NCI-H510A treated with DMSO at 0.1 percent for 48 hours (cell line): ENCODE measurements at places on chromosomes 7 and 10.
A peak's percentile ranks its signal among the peaks of the same experiment; 100 is the strongest.

GRCh38 chr10:60977161-60978122 lies 33.5 kb upstream of the RHOBTB1 start:
- DNase-seq, result no peak

DNA sequence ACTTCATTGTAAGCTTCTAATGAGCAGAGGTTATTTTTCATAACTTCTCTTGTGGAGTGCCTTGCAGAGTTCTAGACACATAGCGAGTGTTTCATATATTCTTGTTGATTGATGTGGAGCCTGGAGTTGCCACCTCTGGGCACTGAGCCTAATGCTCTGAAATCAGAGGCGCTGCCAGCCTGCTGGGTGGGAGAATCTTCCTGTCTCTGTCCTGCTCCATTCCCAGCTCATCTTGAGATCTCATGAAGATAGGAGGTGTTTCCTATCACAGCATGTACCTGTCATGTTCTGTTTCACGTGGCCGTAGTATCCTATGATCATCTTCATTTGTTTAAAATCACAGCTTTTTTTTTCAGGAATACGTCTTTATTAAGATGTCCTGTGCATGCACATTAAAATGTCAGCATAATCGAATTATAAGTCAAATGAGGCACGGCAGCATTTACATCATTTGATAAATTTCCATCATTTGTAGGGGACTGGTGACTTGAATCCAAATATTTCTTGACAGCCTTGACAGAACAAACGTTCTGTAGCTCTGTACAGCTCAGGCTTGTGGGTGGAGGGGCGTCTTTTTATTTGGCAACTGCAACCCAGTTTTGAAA lies 393.0 kb downstream of the PHTF2 start:
- no peak for DNase-seq

GRCh38 chr10:110881247-110881646 lies 9.5 kb downstream of the PDCD4 start:
- no peak for DNase-seq

GRCh38 chr7:22487978-22488642 lies 11.9 kb downstream of the STEAP1B start:
- DNase-seq, result no peak

GRCh38 chr7:17554341-17555015 lies 256.0 kb downstream of the AHR start:
- DNase-seq, result no peak

DNA sequence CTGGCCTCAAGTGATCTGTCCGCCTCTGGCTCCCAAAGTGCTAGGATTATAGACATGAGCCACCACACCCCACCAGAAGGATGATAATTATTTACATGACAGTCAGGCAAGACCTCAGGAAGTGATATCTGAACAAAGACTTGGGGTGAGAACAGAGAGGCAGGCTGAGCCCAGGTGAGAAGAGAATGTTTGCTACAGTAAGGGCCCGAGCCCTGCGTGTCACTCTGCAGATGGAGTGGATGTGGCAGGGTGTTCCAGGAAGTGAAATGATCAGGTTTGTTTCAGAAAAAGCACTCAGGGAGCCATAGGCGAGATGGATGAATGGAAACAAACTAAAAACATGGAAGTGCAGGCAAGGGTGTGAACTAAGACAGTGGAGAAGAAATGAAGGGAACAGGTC lies 22.2 kb downstream of the SFMBT2 start:
- DNase-seq, result no peak

- DNase-seq, result no peak
These were observed 20.3 kb downstream of the SEC61G start for GRCh38 chr7:54738737-54739136.

DNA sequence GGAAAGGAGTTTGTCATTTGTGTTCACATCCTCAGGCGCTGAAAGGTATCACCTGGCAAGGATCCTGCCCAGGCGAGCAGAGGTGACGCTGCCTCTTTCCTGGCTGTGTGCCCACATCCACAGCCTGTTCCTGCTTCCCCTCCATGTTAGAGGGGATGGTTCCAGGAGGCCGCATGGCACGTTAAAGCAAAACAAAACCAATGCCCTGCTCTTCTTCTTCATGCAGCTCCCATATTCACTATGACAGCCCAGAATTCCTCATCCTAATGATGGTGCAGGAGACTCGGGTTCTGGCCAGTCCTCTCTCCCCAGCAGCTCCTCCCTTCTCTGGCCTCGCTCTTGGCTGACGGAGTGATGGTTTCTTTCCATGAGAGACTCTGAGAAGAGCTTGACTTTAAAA lies 678.5 kb upstream of the ANKRD30A start:
- DNase-seq, result no peak

- DNase-seq, result peak; percentile 14
These were observed 80.0 kb downstream of the ZNF277 start for GRCh38 chr7:112286250-112287086.

GRCh38 chr7:155820788-155821187 lies 8.5 kb upstream of the SHH start:
- no peak for DNase-seq

- no peak for DNase-seq
These were observed 9.8 kb downstream of the SAP25 start for GRCh38 chr7:100563809-100564400.

DNA sequence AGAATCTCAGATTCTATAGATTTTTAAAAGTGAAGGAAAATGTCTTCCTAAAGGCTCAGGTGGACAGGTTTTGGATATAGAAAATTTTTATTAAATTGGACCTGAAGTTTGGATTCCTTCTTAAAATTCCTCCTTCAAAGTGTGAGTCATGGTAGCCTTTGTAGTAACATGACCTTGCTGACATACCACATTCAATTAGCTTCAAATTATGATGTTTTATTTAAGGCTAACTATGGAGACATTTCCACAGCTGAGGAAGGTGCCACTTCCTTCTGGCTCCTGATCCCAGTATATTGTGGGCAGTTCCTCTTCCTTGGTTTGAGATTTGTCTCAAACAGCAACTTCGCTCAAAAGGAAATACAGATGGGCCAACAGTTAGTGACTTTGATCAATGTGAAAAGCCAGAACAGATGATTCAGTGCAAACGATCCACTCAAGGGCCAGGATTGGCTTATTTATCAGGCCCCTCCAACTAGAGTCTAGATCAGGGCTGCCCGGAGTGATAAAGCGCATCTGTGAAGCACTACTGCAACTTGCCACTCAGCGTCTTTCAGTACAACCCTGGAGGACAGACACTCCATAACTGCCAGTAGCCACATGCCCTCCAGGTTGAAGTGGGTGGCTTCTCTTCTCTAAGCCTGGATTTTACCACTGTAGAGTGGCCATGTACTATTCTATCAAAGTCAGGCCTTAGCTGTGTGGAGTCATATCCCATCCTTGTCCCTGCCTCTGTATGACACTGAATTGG lies 573.5 kb downstream of the KIF20B start:
- no peak for DNase-seq

DNA sequence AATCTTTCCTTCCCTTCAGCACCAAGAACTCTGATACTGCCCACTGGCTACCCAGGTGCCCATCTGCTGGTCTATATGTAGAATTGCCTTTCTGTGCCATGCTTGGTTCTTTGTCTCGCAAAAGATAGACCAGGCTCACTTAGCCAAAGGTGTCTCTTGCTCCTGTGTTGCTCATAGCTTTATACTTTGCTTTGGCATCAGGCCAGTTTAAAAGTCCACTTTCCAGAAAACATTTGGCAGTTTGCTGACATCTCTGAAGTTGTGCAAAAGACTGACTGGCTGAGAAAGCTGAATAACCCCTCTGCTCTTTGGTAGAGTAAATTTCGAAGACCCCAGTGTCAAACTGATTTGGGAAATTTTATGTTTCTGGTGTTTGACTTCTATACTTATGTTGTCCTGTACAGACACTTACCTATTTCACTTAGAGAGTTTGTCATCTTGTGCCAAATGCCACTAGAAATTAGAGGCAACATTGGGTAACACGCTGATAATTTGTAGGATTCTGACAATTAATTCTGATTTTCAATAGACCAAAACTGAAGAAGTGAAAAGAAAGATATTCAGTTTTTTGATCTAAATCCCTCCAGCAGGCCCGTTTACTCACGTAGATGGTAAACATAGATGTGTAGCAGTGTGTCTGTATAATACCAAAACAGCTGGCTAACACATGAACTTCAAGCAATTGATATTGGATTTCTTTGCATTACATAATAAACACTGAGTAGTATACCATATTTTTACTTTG lies 91.1 kb downstream of the CPED1 start:
- DNase-seq, result no peak

DNA sequence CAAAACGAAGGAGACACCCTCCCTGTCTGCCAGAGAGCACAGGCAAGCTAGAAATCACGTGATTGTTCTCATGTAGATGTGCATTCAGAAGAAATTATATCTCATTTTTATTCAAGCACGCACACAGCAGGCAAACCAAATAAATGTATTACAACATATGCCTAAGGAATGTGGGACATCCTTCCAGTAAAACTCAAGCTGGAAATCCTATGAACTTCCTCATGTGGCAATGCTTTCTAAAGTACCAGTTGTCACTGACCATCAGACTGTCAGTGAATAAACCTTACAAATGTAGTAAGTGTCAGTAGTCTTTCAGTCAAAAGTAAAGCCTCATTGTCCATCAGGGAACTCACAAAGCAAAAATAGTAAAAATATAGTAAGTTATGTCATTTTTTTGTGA lies 350.1 kb upstream of the POM121L12 start:
- DNase-seq, result no peak

DNA sequence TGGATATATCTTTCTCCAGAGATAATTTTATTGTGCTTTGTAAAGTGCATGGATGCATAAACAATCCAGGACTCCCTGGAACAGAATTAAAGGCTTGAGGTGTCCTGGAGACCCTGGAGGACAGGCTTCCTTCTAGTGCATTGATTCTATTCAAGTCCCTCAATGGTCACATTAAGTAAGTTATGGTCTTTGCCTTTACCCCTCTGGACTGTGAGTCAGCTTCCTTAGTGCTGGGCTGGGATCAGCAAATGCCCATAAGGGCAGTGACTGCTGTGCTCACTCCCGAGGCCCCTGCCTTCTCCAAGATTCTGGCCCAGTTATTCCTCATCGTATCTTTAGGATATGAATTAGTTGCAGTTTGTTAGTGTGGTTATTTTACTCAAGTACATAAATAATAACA lies 178.7 kb upstream of the PRSS58 start:
- DNase-seq, result no peak

- no peak for DNase-seq
These were observed 79.3 kb upstream of the ACBD5 start for GRCh38 chr10:27319752-27320431.

GRCh38 chr7:27142580-27143022 lies 880 bp downstream of the HOXA5 start:
- DNase-seq, result peak; percentile 56

GRCh38 chr10:3990307-3990706 lies 205.3 kb upstream of the KLF6 start:
- no peak for DNase-seq

DNA sequence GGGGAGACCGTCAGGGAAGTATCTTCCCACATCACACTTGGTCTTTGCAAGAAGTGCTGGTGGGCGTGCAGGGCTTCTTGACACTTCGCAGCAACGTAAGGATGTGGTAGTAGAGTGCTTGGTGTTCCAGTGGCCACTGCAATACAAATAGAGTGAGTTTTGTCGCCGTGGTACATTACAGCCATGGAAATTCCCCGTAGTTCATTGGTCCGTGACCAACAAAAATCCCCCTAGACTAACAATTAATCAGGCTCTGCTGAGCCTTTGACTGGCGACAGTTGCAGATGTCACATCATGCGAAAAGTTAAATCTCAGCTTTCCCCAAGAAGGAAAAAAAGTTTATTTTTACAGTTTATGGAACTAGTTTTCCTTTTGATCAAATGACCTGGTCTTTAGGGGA lies 134.7 kb downstream of the MGMT start:
- no peak for DNase-seq

DNA sequence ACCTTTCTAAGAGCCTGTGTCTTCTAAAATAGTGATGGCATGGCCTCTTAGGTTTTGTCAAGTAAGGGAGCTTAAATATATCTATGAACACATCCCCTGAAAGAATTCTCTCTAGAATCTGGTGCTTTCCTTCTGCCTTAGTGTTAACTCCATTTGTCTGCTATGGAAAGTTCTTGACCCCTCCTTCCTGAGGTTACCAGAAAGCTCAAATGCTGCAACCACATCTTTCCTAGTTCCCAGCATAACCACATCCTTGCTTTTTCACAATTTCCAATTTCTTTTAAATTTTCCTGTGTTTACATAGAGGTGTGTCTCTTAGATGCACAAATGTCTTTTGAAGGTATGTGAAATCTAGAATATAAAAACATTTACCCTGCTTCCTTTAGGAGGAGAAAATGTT lies 16.4 kb upstream of the GSDME start:
- DNase-seq, result no peak

- no peak for DNase-seq
These were observed 157.7 kb downstream of the PRKAG2 start for GRCh38 chr7:151719031-151719896.

- no peak for DNase-seq
These were observed 124.4 kb downstream of the HGF start for GRCh38 chr7:81645435-81645834.

DNA sequence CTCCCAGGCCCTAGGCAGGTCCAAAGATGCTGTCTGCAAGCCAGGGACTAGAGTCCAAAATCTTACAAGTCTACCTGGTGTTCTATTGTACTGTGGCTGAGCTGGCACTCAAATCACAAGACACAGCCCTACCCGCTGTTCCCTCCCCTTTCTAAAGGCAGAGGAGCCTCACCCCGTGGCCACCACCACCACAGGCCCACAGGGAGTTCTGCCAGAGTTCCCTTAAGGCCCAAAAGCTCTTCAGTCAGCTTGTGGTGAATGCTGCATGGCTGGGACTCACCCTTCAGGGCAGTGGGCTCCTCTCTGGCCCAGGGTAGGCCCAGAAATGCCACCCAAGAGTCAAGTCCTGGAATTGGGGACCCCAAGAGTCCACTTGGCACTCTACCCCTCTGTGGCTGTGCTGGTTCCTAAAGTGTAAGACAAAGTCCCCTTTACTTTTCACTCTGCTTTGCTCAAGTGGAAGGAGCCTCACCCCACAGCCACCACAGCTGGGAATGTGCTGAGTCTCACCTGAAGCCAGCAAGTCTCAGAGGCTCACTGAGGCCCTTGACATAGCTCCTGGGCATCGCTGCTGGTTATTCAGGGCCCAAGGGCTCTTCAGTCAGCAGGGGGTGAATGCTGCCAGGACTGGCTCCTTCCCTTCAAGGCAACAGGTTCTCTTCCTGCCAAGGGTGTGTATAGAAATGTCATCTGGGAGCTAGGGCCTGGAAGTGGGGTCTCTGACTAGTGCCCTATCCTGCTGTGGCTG lies 48.8 kb upstream of the PSAP start:
- no peak for DNase-seq

- no peak for DNase-seq
These were observed 3.8 kb upstream of the PALD1 start for GRCh38 chr10:70474780-70475179.

GRCh38 chr10:104492329-104492940 lies 138.8 kb downstream of the CFAP58 start:
- no peak for DNase-seq

GRCh38 chr7:120993553-120994191 lies 5.2 kb downstream of the CPED1 start:
- DNase-seq, result no peak

DNA sequence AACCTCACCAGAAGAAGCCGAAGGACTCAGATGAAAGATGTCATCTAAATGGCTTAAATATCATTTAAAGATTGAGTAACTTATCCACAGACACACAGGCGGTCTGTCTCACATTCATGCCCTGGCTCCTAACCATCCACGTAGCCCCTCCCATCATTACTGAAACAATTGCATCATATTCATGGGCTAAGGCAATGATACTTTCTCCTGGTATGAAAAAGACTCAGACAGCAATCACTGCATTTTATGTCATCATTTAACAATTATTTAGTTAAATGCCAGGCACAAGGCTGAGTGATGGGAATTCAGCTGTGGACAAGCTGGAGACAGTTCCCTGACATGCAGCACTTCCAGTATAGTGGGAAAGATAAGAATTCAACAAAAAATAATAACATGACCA lies 11.2 kb upstream of the TECTB start:
- DNase-seq, result no peak
